NT2/D1 (cell line): ENCODE measurements at places on chromosomes 1 and 21.

GRCh38 chr1:56069824-56070223 is 509.5 kb downstream of the PLPP3 start:
- DNase-seq = no peak

- DNase-seq = no peak
Observed at GRCh38 chr1:77095236-77095635, 124.0 kb downstream of the PIGK start.

- DNase-seq = no peak
Observed at GRCh38 chr1:184210862-184211261, 159.3 kb downstream of the TSEN15 start.

GRCh38 chr1:159187033-159187432 is 15.6 kb downstream of the CADM3 start:
- no peak for DNase-seq

DNA sequence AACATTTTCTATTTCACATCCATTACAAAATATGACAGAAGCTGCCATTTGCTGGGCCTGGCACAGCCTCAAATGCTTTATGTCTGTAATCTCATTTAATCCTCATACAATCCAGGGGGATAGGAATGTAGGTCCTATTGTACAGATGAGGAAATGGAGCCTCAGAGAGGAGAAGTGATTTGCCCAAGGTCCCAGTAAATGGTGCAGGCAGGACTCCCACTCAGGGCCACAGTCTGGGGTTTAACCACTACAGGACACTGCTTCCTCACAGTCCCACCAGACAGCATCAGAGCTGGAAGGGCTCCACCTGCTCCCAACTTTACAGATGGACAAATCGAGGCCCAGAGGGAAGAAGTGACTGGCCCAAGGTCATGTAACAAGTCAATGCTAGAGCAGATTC is 20.6 kb upstream of the RNF19B start:
- no peak for DNase-seq

GRCh38 chr1:37793773-37794371 is at the start of gene MANEAL:
MANEAL (plus strand) TSS chr1:37793847; CDS start chr1:37794183, 336 bp downstream.
- DNase-seq = no peak

DNA sequence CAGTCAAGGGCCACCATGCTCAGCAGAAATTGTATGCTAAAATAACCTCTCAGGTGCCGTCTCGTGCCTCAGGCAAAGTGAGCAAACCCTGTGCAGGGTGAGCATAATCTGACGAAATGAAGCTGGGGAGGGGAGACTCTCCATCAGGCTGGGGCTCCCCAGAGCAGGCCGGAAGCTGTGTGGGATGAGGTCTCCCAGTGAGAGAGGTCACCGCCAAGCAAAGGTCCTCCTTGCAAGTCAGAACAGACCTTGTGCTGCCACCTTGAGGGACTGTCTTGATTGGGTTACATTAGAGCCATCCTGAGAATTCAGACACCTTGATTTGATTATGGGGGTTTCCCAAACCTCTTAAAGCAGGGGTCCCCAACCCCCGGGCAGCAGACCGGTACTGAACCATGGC is 64.2 kb downstream of the ZNF684 start:
- DNase-seq = no peak

DNA sequence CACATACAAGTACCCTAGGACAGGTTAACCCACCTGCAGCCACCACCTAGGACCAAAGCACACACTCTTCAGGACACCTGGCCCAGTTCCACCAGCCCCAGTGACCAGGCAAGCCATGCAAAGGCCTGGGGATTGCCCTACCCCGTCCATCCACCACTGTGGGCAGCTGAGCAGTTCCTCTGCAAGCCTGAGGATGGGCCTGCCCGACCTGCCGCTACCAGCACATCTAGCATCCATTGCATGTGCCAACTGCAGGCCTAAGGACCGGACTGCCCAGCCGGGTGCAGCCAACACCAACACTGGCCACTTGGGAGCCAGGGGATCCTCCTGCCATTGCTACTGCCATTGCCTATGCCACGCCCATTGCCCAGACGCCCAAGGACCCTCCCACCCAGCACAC is 558.3 kb downstream of the SMYD3 start:
- no peak for DNase-seq

DNA sequence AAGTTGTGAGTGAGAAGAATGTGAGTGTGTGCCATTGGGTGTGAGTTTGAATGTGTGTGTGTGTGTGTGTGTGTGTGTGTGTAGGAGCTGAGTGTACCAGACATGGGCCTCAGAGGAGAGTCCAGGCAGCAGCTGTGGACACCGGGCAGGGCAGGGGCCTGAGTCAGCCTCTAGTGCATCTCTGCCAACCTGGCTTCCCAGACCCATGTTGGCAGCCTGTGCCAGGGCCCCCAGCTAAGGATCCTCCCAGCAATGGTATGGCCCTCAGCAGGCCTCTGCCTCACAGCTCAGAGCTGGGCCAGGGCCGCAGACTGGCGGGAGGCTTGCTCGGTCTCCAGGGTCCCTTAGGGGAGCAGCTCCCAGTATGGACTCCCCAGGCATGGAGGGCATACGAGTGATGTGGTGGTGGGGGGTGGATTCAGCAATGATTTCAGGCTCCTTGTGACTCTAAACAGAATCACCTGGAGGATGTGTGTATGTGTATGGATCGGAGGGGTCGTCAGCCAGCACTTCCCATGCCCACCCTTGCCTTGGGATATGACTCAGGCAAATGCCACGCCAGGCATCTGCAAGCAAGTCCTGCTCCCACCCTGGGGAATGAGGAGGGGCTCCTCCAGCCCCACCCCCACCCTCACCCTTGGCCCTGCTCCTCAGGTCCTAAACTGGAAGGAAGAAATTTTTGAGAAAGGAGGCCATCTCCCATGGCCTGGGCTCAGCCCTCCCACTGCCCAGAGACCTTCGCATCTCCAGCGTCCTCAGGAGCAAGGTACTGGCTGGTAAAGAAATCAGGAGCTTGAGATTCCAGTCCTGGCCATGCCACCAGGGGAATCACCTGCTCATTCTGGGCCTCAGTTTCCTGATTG is 1.8 kb upstream of the FOXO6 start:
- no peak for DNase-seq

DNA sequence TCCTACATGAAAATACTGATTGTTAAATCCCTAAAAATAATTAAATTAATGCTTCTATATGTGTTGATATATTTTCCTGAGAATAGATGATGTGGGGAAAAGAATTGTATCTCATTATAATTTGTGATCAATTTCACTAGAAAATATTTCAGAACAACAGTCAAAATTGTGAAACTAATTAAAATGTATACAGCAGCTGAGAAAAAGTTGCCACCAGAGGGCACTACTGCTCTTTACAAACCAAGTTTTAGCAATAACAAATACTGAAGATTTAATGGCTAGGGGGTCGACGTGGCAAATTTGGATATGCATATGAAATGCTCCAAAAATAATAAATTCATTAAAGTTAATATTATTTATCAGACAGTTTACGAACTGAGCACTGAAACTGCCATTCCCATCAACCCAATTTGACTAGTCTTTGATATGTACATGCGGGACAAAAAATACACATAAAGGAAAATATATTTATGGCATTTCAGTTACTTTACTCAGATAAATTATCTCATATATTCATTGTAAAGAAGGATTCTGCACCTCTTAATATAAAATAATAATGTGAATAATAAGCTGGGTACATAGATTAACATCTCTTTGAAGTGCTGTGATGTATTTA is 96.3 kb upstream of the TMPRSS15 start:
- DNase-seq = peak; percentile 54

DNA sequence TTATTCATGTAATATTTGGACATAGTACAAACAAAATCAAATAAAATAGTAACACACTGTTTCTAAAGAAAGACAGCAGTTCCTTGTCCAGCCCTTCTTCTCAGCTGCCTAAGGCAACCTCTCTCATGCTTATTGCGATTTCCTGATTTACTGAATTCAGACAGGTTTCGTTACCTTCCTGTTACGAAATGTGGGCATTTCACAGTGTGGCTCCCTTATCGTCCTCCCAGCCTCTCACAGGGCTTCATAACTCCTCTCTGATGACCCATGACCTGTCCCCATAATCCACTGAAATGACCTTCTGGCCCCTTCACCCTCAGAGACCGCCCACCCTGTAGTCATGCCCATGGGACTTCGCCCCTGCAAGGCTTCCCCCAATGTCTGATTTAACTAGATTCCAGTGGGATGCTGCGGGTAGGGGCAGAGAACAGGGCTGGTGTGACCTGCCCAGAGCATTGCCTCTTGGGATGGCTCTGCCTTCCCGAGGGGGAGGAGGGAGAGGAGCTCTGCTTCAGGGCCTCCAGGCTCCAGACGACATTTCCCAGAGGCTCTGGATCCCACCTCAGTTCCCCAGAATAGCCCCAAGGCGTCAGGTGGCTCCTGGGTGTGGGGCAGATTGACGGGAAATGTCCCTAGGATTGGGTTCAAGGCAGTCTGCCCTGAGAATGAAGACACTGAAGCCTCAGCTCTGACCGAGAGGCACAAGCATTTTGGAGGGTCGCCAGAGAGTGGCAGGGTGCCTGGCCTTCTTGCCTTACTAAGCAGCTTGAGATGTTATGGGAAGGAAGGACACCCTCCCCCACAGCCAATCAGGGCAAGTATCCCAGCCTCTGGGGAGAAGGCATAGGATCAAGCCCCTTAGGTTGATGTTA is 20.6 kb downstream of the PADI2 start:
- no peak for DNase-seq

- DNase-seq = no peak
Observed at GRCh38 chr1:26686795-26687194, 9.0 kb upstream of the ARID1A start.

- no peak for DNase-seq
Observed at GRCh38 chr21:43376478-43376882, 50.5 kb downstream of the SIK1 start.

DNA sequence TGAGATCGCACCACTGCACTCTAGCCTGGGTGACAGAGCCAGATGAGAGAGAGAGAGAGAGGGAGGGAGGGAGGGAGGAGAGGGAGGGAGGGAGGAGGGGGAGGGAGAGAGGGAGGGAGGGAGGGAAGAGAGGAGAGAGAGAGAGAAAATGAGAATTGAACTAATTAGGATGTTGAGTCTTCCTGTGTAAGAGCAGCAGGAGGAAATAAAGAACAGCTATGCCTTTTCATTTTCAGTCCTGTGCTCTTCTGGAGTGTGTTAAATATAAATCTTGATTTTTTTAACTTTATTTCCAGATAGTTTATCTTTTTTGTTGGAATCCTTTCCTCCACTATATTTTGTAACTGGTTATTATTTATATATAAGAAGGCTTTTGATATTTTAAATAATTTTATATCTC is 27.1 kb downstream of the DNTTIP2 start:
- DNase-seq = no peak

GRCh38 chr1:213564215-213564659 is 423.5 kb upstream of the PROX1 start:
- DNase-seq = peak; percentile 61

DNA sequence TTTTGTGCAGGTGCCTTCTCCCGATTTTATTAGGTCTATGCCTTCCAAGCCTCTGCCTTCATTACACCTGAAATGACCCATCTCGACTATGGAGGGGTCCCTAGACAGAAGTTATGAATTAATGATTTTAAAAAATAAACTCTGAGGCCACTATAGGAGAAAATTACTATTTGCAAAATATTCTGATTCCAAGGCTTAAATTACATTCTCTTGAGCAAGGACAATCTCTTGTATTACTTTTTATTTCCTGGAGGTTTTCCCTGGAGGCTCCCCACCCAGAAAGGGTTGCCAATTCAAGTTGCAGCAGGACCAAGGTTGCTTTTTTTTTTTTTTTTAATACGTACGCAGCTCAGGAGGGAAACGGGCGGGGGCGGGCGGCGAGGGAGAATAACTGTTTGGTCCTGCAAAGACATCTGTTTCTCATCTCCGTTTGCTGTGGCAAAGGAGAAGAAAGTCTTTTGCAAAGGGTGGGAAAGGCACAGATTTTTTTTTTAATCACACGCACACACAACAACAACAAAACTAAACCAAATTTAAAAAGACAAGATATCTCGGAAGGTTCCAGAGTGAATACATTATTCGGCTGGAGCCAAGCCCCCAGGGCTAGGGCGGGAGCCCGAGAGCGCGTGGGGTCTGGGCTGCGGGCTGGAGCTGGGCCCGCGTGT is 618 bp upstream of the SERTAD4 start:
- no peak for DNase-seq

- DNase-seq = no peak
Observed at GRCh38 chr1:236391008-236391407, 3.1 kb upstream of the EDARADD start.

DNA sequence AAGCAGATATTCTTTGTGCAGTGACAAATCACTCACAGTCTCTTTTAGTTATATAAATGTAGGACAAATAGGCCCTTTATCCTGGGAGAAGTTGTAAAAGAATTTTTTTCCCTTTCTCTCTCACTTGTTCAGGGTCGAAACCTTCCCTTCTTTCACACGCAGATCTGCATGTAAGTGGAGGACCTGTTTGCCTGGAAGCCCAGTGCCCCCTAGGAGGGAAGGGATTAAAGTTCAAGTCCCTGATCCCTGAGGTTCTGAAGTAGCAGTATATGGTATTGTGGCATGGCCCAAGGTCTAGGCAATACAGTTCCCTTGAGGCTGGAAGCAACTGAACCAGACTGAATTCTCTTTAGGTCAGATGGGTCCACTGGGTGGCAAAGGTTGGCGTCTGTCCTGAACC is 48.6 kb upstream of the PTGFRN start:
- peak; percentile 68 for DNase-seq

GRCh38 chr21:34223376-34223775 is 140.4 kb upstream of the KCNE2 start:
- DNase-seq = no peak

GRCh38 chr1:155012776-155013602 is 10.4 kb downstream of the ZBTB7B start:
- DNase-seq = no peak

GRCh38 chr1:156371553-156372264 is 2.7 kb downstream of the RHBG start:
- DNase-seq = no peak

DNA sequence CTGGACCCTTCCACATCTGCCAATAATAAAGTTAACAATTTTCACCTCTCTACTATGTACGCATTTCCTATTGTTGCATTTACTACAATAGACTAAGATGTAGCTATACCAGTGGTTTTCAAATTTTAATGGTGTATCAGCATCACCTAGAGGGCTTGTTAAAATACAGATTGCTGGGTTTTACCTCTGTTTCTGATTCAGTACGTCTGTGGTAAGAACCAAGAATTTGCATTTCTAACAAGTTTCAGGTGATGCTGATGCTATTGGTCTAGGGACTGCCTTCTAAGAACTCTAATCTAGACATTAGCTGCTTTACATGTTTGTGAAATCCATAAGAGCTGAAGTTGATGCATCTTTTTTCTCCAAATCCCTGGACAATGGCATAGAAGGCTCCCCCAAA is 59.7 kb downstream of the ERICH3 start:
- no peak for DNase-seq

GRCh38 chr21:19993268-19993667 is 1004.9 kb upstream of the NCAM2 start:
- no peak for DNase-seq
